ENCODE measurements at places on chromosomes 5 and 9.

DNA sequence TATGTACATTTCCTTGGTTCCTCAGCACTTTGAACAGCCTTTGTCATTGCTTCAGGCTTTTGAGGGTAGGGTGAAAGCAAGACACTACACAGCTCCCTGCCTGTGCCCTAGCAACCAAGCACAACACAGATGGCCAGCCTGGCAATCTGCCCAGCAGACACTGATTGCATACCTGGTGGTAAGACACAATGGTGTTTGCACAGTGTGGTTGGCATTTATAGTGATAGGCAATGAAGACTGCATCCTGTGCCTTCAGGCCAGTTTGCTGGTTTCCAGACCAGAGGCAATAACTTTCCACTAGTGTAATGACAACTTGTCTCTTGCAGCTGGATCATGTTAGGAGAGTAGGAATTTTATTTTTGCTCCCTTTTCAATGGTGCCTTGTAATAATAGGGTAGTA, 144.5 kb upstream of the TNC start:
- peak; percentile 45 for DNase-seq

- DNase-seq = no peak
Measured at GRCh38 chr9:112872019-112872418, 18.7 kb downstream of the SLC46A2 start.

- no peak for DNase-seq
Measured at GRCh38 chr9:135880438-135880837, 26.9 kb downstream of the CAMSAP1 start.

DNA sequence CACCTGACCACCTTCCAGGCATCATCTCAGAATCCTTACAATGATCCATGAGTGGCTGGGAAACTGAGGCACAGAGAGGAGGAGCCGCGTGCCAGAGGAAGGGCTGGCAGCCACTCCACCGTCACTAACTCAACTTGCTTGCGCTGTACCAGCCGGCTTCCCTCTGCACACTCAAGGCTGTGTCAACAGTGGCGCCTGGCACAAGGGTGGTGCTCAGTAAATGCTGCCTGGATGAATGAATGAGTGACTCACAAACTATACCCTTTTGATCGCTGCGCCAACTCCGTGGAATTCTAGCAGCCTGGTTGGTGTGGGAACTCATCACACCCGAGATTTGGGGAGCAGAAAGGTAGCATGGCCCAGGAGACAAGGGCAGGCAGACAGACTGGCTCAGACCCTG, 21.9 kb downstream of the PRRX2 start:
- DNase-seq = no peak

DNA sequence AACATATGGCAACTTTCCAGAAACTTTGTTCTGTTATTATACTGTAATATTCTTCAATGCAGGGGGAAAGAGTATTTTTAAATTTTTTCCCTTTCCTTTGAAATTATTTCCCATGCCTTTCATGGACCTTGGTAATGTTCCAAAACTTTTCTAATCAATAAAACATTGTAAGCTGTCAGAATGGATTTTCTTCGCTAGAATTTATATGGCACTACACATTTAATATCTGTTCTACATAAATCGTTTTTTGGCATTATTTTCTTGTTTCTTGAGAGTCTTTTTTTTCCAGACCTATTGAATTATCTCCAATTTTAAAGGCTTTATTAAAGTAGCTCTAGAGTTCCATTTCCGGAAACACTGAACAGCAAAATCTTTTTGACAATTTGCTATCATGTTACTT, 249.0 kb downstream of the TMEM167A start:
- no peak for DNase-seq

DNA sequence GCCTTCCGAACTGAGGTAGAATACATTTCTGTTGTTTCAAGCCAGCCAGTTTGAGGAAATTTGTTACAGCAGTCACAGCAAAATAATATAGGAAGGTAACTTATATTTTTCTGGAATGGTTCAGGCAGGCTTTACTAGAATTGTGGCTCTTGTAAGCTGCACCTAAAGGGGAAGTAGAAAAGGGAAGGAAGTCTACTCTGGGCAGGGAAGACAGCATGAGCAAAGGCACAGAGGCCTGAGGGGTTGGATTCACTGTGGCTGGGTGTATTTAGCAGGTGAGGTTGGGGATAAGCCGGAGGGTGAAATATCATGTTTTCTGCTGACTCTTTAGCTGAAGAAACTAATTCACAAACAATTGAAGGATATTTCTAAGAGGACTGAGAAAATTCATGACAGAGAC, 183.5 kb downstream of the GAS1 start:
- peak; percentile 31 for DNase-seq

- DNase-seq = no peak
Measured at GRCh38 chr5:16628376-16628775, 11.6 kb upstream of the RETREG1 start.

GRCh38 chr9:96599298-96599697, 20.3 kb downstream of the CDC14B start:
- DNase-seq = no peak

DNA sequence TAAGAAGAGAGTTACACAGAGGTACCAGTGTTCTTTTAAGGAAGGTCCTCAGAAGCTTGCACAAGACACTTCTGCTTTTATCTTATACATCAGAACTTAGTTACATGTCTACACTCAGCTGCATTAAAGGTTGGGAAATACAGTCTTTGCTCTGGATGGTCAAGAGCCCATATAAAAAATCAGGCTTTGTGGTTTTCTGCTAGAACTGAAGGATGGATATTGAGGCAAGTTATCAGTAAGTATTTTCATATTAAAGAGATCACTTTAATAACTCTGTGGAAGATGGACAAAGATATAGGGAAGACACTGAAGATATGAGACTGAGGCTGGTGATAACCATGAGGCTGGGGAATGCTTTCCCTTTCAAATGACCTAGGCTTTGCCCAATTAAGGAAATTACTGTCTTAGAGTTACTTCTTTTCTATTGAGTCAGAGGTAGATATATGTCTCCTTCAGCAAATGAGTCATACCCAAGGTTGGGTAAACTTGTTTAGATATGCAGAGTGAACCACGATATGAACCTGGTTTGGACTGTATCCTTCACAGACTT, 87.0 kb upstream of the TNC start:
- DNase-seq = no peak

DNA sequence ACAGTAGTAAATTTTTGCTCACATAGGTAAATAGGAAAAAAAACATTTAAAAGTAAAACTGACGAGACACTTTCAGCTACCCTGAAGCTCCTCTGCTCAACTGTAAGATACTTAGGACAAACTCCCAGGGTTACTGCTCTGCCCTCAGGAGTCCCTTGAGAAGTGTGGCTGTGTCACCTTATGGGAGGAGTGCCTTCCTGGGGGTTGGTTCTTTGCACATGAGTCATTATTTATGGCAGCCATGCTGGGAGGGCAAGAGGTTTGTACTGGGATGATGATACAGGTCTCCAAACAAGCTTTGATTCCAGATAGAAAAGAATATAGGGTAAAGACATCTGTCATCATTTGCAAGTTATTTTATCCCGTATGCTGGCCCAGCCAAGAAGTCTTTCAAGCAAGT, 45.9 kb downstream of the TTC1 start:
- DNase-seq = no peak

- DNase-seq = no peak
Measured at GRCh38 chr5:38940230-38940858, 94.5 kb downstream of the OSMR start.

GRCh38 chr9:111715471-111715870, 54.1 kb downstream of the GNG10 start:
- DNase-seq = no peak

- DNase-seq = no peak
Measured at GRCh38 chr5:126274076-126274762, 149.0 kb upstream of the GRAMD2B start.

- DNase-seq = no peak
Measured at GRCh38 chr5:77356740-77357139, 135.4 kb downstream of the WDR41 start.
